Activated naive CD8-positive, alpha-beta T cell treated with anti-CD3 and anti-CD28 coated beads, Interleukin-2, amount 10 ng/mL, durations not matched to agents 7 days and 5 days (primary cell): ENCODE measurements at places on chromosomes 13 and 19. TPM values are rescaled to one million over a fixed set of nuclear protein-coding genes. Genes with fewer than 3 reads are reported as not detected.

DNA sequence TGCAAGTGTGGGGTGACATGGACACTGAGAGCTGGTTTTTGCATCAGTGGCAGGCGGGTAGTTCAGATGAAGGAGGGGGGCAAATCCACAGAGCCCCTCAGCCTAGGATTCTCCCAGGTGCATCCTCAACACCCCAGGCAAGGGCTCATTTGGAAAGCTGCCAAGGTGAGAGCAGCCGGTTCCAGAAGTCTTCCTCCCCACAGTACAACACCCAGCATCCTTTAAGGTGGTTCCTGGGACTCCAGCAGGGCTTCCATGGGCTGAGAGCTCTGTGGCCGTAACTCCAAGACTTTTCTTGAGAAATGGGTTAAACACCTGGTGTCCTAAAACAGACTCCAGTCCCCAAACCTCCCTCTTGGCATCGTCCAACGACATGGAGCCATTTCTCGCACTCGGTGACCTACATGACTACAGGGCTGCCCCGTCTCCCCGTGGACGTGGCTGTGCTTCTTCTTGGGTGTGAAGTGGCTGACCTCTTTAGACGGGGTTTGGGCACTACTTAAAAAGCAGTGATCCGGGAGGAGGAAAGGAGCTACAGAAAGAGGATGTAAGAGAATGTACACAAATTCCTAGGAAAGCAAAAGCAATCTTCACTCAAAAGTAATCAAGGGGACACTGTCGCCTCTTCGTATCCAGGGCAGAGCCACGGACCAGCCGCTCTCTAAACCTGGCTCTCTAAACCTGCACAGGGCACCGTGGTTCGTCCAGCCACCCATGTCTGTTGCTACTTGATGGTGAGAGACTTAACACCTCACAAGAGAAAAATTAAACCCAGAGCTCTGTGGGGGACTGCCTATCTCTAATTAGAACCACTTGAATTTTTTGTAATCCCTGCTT lies 25.5 kb downstream of the RANBP3 start:
- no peaks in the 10 kb centered on the region for H3K27me3 ChIP-seq
- peaks cover 15% of the 10 kb centered on the region for H3K36me3 ChIP-seq
- peak overlapping the region; percentile 74 for H3K4me3 ChIP-seq
- no peak for DNase-seq

GRCh38 chr13:98626298-98626935 lies 49.5 kb upstream of the STK24 start:
- H3K4me3 ChIP-seq = no peak overlapping the region
- peaks cover 10% of the 10 kb centered on the region for H3K27me3 ChIP-seq
- H3K27ac ChIP-seq = no peak overlapping the region
- H3K36me3 ChIP-seq = no peaks in the 10 kb centered on the region

DNA sequence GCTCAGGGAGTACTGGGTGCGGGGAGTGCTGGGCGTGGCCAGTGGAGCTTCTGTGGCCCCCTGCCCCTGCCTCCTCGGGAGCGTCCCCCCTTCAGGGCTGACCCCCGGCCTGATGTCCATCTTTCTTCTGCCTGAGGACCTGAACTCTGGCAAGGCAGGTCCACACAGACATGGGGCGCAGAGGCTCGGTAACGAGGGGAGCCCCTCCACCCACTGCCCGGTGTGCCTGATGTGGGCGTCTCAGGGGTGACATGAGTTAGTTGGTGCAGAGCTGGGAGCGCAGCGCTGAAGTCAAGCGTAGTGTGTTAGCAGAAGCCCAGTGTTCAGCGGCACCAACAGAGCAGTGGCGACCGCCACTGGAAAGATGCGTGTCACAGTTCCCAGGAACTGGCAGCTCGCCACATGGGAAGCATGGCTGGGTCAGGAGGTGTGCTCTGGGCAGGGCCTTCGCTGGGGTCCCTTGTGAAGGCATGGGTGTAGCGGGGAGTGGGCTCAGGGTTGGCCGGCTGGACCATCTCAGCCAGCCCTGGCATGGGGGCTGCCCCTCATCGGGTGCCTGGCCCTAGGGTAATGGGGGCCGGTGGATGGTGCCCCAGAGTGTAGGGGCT lies 11.5 kb downstream of the THOP1 start:
- no peak overlapping the region for H3K4me3 ChIP-seq
- no peak for DNase-seq
- no peaks in the 10 kb centered on the region for H3K4me1 ChIP-seq
- H3K27ac ChIP-seq = no peak overlapping the region

DNA sequence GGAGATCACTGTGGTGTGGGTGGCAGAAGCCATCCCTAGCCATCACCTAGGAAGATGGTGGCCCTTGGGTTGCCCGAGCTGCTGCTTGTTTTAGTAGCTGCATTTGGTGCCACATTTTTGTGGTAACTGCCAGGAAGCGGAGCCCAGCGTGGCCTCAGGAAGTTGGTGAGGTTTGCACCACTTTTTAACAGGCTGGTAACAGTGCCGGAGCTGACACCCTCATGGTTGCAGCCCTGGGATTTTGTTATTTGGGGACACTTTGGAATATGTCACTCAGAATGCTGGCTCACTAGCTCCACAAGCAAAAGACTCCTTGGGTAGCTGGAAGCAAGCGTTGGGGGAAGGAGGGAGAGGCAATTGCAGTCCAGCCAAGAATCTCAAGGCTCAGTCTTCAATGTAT lies 22.1 kb downstream of the ACTN4 start:
- H3K27ac ChIP-seq = peak overlapping the region; percentile 44
- H3K36me3 ChIP-seq = peaks cover 22% of the 10 kb centered on the region
- H3K4me1 ChIP-seq = peaks cover 50% of the 10 kb centered on the region
- H3K27me3 ChIP-seq = no peaks in the 10 kb centered on the region

DNA sequence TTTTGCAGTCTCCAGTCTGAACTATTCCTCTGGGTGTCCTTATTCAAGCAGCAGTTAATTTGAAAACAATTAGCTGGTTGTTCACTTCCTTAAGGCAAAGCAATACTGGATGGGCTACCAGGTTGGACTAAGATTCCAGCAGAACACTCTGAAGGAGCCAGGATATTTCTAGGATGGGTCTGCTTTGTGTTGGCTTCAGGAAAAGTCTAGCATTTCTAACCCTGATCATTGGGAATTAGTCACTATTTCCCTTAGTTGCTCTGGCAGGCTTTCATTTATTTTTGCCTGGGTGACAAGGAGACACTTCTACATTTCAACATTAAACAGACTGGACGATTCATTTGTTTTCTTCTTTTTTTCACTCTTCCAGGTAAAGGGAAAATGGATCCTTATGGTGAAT lies 228.4 kb downstream of the ENOX1 start:
- no peak overlapping the region for H3K4me3 ChIP-seq
- peaks cover 14% of the 10 kb centered on the region for H3K27me3 ChIP-seq
- no peak overlapping the region for H3K27ac ChIP-seq
- no peaks in the 10 kb centered on the region for H3K4me1 ChIP-seq
- DNase-seq = no peak
- no peaks in the 10 kb centered on the region for H3K36me3 ChIP-seq

DNA sequence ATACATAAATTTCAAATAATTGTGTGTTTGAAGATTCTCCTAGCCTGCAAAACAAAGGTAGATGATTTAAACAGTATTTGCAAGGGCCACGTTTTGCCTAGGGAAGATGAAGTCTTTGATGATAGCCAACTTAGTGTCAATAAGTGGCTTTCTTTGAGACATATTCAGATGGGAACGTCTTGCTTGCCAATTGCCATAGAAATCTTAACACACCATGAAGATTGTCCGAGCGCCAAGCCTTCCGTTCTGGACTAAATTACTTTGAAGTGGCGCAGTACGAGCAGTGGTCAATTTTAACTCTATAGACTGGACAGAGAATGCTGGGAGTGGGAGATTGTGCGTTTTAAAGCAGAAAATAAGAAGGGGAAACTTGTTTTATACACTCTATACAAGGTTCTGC lies 9.9 kb downstream of the ZIC5 start:
- no peak for DNase-seq
- no peaks in the 10 kb centered on the region for H3K36me3 ChIP-seq
- no peak overlapping the region for H3K4me3 ChIP-seq
- no peak overlapping the region for H3K27ac ChIP-seq
- H3K27me3 ChIP-seq = peaks cover 87% of the 10 kb centered on the region
- H3K4me1 ChIP-seq = peaks cover 2% of the 10 kb centered on the region

- no peak for DNase-seq
- peaks cover 2% of the 10 kb centered on the region for H3K4me1 ChIP-seq
- peaks cover 18% of the 10 kb centered on the region for H3K27me3 ChIP-seq
- no peak overlapping the region for H3K27ac ChIP-seq
Observed at GRCh38 chr19:17615889-17616685, 60.6 kb downstream of the COLGALT1 start.

DNA sequence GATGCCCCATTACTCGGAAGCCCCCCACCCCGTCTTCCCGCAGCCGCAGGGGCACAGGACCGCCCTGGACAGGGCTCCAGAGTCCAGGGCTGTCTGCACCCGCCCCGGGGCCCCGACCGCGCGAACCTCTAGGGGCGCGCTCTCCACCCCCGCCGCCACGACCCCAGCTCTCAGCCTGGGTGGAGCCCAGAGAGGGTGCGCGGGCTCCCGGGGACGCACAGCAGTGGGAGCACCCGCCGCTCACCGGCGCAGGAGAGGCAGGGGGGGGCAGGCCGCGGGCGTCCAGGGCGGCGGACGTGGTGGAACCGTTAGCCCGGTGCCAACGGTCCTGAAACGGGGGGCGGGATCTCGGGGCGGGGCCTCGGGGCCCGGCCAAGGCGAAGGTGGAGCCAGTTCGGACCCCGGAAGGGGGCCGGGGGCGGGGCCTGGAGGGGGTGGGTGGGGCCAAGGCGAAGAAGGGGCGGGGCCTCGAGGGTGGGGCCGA lies at the start of gene ATP8B3:
TSS of gene ATP8B3 (minus strand) at position 335 of the 484 bp plus-strand sequence. CDS start 540 bp downstream, outside the sequence.
- peak within 1 kb of the TSS; percentile 94 for H3K27ac ChIP-seq
- H3K4me1 ChIP-seq = peaks cover 13% of the 10 kb centered on the region
- H3K36me3 ChIP-seq = no peaks in the 10 kb centered on the region
- peak within 1 kb of the TSS; percentile 97 for H3K4me3 ChIP-seq
- peak; percentile 80 for DNase-seq

DNA sequence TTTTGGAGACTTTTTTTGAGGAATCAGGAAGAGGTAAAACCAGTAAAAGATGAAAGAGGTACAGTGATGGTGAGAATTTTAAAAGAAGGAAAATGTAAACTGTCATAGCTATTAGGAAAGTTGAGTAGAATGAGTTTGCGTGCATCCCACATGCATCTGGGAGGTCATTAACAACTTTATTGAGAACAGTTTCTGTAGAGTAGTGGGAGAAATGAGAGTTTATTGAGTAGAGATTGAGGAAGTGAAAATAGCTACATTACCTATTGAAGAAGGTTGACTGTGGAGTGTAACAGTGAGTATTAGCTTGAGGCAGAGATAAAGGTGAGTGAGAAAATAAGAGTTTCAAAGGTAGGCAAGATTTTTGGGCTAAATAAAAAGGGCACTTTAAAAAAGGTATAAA lies 38.7 kb downstream of the BRCA2 start:
- H3K4me3 ChIP-seq = no peak overlapping the region
- H3K27me3 ChIP-seq = no peaks in the 10 kb centered on the region
- no peak for DNase-seq
- peaks cover 16% of the 10 kb centered on the region for H3K4me1 ChIP-seq
- H3K27ac ChIP-seq = no peak overlapping the region

GRCh38 chr19:18309525-18310064 lies 13.3 kb downstream of the LSM4 start:
- H3K36me3 ChIP-seq = peaks cover 41% of the 10 kb centered on the region
- no peak overlapping the region for H3K27ac ChIP-seq
- H3K27me3 ChIP-seq = no peaks in the 10 kb centered on the region

NCAN gene
- not detected for total RNA-seq

FOXA3 gene
- not detected for total RNA-seq
